ENCODE measurements at places on chromosomes 1 and 21.

GRCh38 chr1:242523719-242524570 lies 552 bp downstream of the PLD5 start:
- DNase-seq, result no peak

- DNase-seq, result no peak
Measured at GRCh38 chr1:42953182-42954180, 5.2 kb downstream of the SLC2A1 start.

GRCh38 chr1:51472359-51472758 lies 46.7 kb downstream of the EPS15 start:
- no peak for DNase-seq

DNA sequence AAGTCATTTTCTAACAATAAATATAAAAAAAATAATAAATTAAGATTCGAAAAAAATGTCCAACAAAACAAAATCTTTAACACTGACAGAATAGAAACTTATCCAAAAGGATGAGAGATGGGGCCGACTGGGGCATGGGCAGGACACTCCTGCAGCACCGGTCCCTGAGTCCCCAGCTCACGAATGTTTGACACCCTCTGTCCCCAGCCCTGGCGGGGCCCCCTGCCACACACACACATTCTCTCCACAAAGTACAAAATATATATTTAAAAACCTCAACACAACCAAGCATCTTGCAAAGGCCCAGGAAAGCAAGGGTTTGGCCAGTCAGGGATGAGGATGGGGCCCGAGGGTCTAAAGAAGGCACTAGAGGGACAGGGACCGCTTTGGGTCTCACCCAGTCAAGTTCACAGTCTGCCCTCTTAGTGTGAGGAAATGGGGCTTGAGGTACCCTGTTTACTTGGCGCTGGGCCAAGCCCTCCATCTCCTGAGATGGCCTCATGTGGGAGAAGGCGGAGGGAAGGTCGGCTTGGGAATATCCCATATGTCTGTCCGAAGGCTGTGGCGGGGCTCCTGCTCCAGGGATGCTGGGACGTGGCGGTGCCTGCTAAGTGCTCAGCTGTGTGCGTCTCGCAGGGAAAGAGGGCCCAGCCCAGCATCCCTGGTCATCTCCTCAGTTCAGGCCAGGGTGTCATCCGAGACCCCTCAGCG lies 31.3 kb downstream of the EPHA2 start:
- no peak for DNase-seq

DNA sequence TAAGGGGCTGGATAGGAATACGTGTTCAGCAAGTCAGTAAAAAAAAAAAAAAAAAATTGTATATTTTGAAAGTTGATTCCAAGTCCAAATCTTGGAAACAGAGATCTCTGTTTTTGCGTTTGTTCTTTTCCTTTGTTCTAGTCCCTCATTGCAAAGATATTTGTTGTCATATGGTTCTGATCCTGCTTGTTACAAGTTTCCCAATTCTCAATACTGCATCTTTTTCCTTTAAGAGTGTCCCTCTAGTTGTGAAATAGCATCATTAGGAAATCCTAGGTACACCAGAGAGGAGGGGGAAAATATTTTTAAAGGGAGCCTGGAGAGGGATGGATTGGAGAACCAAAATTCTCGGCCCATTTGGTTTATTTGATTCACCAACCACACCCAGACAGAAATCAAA lies 152.2 kb upstream of the C1orf105 start:
- DNase-seq, result no peak

DNA sequence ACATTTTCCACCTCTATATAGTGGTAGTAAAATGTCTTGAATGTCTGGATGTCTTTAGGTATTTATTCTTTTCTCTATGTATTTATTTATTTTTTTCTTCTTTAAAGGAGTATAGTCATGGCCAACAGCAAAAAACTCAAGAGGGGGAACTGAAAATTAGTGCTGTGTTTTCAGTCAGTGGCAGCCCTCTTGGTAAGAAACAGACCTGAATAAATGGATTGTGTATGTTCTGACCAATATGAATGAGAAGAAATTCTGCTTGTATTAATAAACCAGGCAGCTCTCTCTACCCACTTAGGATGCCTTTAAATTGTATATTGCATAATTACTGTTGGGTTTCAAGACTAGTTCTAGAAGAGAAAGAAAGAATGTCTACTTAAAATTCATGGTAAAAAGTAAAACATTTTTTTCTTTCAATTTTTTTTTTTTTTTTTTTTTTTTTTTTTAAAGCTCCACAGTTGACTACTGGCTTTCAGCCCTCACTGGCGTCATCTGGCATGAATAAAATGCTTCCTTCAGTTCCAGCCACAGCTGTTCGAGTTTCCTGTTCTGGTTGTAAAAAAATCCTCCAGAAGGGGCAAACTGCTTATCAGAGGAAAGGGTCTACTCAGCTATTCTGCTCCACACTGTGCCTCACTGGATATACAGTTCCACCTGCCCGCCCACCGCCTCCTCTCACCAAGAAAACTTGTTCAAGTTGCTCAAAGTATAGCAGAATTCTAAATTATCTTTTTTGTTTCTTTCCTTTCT lies 101.6 kb downstream of the ZMYM4 start:
- peak; percentile 59 for DNase-seq

GRCh38 chr1:37484325-37485051 lies 10.1 kb downstream of the ZC3H12A start:
- DNase-seq, result no peak

DNA sequence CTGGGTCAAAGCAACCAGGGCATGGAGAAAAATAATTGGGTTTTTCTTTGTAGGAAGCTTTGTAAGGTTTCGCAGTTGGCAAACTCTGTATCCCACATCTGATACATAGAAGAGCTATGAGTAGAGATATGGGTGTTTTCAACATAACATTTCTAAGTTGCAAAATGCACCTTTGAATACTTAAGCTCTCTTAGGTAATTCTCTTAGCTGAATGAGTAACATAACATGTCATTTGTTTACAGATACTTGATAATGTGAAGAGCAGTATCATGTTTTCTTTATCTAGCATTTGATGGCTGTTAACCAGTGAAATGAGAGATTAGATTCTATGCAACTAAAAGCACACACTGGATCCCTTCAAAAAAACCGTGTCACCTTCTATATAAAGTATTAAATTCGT lies 21.6 kb downstream of the RAVER2 start:
- DNase-seq, result no peak

- peak; percentile 10 for DNase-seq
Measured at GRCh38 chr21:20999659-21000058, 1.4 kb downstream of the NCAM2 start.

DNA sequence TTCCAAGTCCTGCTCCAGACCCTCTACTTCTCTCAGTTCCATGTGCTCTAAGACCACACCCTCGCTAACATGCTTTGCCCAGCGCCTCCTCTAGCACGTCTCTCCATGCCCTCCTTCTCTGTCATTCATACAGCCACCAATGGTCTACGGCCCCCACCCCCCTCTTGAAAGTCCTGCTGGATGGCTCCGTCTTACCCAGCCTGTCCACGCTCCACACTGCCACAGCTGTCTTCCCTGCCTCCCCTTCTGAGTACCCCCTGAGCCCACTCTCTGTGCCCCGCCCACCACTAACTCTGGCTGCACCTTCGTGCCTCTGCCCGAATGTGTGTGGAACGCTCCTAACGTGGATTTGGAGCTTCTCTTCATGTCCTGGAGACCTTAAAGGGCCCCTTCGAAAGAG lies 244.6 kb downstream of the TRABD2B start:
- no peak for DNase-seq

- no peak for DNase-seq
Measured at GRCh38 chr1:27664291-27664690, 7.7 kb downstream of the IFI6 start.

DNA sequence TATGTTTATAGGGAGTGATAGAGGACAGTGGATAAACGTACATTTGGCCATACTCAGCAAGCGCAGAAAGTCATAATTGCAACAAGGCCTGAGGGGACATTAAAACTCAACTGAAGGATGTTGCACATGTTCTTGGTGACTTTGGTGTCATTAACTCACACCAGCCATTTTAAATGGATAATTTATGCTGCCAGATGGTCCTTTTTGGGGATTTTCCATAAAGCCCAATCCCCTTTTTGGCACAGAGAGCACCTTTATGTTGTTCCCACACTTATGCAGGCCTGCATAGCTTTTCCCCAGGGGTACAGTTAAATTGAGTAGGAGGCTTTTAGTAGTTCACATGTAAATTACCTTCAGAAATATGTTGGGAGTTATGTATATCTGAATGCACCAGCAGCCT lies 279.6 kb downstream of the NFIA start:
- DNase-seq, result no peak

DNA sequence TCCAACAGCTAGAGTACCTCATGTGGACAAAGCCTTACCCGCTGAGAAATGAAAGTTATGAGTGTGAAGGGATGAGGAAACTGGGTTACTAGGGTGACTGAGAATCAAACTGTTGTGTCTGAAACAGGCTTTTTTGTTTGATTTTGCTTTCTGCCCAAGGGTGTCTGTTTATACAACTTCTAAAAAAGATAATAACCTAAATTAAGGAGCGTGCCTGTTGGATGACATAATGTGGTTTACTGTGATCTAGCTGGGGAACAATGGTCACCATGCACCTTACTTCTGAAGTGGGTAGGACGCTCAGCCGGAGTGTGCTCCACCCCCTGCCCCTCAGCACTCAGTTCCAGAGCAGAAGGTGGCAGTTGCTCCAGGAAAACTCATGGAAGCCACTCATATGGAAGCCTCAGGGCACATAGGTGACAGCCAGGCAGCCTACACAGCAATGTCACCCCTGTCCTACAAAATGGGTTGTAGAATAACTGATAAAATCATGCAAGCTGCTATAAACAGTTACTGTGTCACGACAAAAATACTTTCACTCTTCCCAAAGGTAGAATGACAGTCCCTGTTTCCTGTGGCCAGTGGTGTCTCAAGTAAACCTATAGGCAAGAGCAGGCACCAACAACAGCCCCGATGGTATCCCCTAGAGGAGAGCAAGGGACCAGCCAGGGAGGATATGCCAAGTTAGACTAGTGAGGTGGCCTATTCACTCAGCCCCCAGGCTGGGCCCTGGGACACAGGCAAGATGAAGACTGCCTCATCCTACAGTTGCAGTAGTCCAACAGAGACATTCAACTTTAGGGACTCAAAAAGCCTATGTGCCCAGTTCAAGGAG lies 29.3 kb downstream of the SIPA1L2 start:
- no peak for DNase-seq

GRCh38 chr1:10604966-10605365 lies 130.2 kb downstream of the PEX14 start:
- no peak for DNase-seq

GRCh38 chr1:215417122-215417521 lies 150.0 kb upstream of the KCTD3 start:
- no peak for DNase-seq

All from GM04504 (cell line).